ENCODE measurements at places on chromosomes 13 and 19. TPM values are rescaled to one million over a fixed set of nuclear protein-coding genes. Genes with fewer than 3 reads are reported as not detected.

The ZNF581 gene
- total RNA-seq, result 26.4 TPM

The ANGPTL8 gene
- total RNA-seq, result not detected

The S1PR5 gene
- 0.11 TPM for total RNA-seq

The C1QTNF9B gene
- not detected for total RNA-seq

The FXYD5 gene
- 214 TPM for total RNA-seq

The RUBCNL gene
- total RNA-seq, result 3.4 TPM

The KIR2DL4 gene
- total RNA-seq, result not detected

The IL12RB1 gene
- 28.6 TPM for total RNA-seq

The KLF1 gene
- total RNA-seq, result 0.61 TPM

GRCh38 chr13:68050761-68051160, 820.6 kb upstream of the PCDH9 start:
- no peak for ATAC-seq

DNA sequence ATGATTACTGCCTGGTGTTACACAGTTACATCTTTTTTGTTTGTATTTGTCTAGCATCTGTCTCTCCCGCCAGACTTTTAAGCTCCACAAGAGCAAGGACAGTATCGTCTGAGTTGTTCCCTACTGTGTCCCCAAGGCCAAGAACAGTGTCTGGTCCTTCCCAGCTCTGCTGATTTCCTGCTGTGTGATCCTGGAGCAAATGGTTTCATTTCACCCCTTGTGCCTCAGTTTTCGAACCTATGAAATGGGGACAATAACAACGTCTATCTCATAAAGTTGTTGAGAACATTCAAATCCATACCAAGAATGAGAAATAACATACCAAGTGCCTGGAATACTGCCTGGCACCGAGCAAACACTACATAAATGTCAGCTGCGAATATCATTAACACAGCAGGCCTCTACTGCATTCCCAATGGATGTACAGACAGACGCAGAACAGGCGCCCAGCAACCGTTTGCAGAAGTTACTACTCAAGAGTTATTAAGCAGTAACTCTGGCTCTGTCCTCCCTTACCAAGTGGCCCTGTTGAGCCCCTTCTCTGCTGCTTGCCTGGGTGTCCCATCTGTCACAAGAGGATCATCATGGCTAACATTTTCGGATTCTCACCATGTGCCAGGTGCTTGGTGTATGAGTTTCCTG, 11.4 kb downstream of the XRCC1 start:
- ATAC-seq, result no peak

- ATAC-seq, result no peak
Observed at GRCh38 chr13:42950181-42950580, 41.9 kb downstream of the EPSTI1 start.

- ATAC-seq, result no peak
Observed at GRCh38 chr19:35601971-35602370, 10.6 kb upstream of the HAUS5 start.

DNA sequence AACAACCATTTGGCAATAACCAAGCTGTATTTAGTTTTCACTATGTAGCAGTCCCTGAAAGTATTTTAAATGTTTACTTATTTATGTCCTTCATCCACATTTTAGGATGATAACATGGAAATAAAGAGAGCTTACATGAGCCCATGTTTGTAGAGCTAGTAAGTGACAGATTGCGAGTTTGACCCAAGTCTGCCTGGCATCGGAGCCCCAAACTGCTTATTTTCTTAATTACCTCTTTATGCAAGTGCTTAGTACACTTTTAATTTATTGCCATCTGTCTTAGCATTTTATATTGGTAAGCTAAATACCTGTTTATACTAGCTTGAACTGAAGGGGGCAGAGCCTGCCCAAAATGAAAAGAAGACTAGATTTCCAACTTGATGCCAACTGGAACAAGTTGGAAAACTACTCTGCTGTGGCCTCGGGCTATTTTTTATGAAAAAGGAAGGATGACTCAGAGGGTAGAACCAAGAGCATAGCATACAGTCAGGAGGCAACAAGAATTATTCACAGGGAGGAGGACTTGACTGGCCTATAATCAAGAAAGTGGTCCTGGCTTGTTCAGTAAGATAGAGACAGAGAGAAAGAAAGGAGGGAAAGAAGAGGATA, 150.2 kb downstream of the NDFIP2 start:
- ATAC-seq, result no peak

- peak; percentile 60 for ATAC-seq
Observed at GRCh38 chr13:110677731-110678545, 28.0 kb downstream of the CARS2 start.

- no peak for ATAC-seq
Observed at GRCh38 chr13:32595306-32595705, 9.1 kb downstream of the PDS5B start.

GRCh38 chr19:49190781-49191180, 33.2 kb downstream of the TRPM4 start:
- no peak for ATAC-seq

GRCh38 chr13:110648848-110649421, 33.6 kb downstream of the NAXD start:
- no peak for ATAC-seq

GRCh38 chr13:64480672-64481071, 2749.5 kb downstream of the PCDH9 start:
- ATAC-seq, result no peak

GRCh38 chr19:38929929-38930775, at the start of gene SARS2:
Gene SARS2, minus strand, starts transcription at chr19:38930763. Its CDS starts 27 bp downstream, at chr19:38930736.
- peak; percentile 67 for ATAC-seq

DNA sequence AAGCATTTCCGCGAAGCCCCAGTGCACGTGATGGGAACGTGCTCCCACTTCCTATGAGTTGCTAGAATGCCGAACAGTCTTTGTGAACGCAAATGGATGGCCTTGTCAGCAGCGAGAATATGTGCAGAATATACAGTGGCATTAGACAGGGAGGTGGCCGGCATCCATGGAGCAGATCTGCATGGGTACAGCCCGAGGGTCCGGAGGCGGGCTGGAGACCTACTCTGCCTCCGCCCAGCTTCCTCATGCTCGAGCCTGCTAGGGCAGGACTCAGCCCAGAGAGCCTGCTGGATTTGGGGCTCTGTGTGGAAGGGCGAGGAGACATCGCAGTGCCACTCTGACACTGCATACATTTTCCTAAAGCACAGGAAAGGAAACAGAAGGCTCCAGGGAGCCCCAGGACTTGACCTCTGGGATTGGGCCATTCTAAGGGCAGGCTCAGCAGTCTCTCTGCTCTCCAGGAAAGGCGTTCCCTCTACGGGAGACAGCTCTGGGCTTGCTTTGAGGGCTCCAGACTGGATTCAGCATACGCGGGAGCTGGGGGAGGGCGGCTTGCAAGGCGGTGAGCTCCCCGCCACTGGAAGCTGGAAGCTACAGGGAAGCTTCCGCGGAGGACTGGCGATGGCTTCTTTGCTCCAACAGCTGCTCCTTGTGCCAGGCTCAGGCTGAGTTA, 55.9 kb upstream of the UQCRFS1 start:
- no peak for ATAC-seq

GRCh38 chr19:7799640-7800355, 30.2 kb upstream of the EVI5L start:
- peak; percentile 75 for ATAC-seq

DNA sequence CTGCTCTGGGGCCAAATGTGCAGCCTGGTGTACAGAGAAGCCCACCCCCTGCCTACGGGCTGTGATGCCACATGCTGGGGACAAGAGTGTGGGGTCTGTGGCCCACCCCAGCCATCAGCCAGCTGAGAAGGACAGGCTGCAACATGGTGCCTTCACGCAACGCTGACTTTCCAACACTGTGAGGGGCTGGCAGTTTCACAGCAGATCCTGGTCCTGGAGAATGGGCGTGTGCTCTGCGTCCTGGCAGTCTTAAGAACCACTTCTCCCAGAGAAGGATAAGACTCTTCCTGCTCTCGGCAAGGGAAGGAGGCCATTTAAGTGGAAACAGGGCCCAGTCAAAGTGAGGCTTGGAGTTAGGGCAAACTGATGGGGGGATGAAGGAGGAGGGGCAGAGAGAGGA, 4.6 kb downstream of the LRRC4B start:
- ATAC-seq, result no peak

- ATAC-seq, result no peak
Observed at GRCh38 chr13:93881411-93881810, 598.1 kb downstream of the DCT start.

DNA sequence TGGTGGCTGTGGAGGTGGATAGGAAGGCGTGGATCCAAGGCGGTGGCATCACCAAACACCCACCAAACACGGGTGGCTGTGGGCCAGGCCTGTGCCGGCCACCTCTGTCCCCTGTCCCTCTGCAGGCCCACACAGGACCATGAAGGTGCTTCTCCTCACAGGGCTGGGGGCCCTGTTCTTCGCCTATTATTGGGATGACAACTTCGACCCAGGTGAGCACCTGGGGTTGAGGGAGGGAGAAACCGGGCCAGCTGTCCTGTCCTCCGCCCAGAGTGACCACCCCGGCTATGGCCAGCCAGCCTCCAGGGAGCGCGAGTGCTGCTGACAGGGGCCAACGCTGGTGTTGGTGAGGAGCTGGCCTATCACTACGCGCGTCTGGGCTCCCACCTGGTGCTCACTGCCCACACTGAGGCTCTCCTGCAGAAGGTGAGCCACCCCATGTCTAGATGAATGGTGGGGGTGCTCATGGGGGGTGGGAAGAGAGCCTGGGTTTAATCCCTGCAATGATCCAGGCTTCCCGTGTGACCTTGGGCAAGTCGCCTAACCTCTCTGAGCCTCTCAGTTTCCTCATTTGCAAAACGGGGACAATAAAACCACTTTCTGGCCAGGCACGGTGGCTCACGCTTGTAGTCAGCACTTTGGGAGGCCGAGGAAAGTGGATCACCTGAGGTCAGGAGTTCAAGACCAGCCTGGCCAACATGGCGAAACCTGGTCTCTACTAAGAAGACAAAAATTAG, 4.0 kb downstream of the HSD11B1L start:
- ATAC-seq, result no peak

DNA sequence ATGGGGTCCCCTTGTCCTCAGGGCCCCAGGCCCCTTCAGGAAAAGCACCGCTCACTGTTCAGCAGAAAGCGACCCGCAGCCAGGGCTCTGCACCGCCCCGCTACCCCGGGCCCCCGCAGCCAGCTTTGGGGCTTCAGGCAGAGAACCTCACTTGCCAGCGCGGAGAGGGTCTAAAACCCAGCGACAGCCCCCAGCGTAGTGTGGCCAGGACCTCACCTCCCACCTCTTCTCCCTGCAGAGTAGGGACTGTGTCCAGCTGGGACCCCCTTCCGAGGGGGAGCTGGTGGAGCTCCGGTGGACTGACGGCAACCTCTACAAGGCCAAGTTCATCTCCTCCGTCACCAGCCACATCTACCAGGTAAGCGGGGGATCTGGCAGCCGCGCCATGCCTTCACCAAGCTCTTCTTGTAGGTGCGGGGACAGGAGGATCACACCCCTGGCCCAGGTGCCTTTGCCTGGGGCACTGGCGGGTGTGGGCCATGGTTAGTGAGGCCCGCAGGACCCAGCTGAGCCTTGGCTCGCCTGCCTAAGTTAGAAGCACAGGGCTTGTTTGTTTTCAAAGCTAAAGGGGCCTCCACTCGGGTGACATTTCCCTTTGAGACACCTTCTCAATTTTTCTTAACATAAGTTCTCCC, 175.7 kb downstream of the KDM4B start:
- ATAC-seq, result no peak

DNA sequence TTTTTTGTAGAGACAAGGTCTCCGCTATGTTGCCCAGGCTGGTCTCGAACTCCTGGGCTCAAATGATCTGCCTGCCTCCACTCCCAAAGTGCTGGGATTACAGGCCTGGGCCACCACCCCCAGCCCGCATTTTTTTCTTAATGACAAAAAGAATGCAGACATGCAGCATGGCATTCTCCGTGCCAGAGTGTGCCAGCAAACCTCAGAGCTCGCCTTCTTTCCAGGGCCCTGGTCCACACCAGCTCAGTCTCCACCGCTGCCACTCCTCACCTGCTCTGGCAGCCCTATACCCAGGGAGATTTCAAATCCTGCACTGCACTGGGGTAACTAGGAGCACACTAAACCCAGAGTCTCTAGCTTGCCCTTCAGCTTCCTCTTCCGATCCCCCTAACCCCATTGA, 41.7 kb downstream of the ZIC5 start:
- no peak for ATAC-seq

DNA sequence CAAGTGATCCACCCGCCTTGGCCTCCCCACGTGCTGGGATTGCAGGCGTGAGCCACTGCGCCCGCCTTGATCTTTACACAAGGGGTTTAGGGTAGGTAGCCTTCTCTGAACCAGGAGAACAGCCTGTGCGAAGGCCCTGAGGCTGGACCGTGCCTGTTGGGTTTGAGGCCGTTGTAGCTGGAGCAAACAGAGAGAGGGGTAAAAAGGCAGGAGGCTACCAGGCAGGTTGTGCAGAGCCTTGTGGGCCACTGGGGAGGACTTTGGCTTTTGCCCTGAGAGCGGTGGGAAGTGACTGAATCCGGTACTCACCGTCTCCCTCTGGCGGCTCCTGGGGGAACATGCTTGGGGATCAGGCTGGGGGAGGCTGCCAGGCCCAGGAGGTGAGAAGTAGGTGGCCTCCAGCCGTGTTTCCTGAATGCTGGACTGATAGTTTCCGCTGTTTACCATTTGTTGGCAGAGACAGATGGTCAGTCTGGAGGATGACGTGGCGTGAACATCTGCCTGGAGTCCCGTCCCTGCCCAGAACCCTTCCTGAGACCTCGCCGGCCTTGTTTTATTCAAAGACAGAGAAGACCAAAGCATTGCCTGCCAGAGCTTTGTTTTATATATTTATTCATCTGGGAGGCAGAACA, 24.6 kb downstream of the SPC24 start:
- ATAC-seq, result peak; percentile 82

DNA sequence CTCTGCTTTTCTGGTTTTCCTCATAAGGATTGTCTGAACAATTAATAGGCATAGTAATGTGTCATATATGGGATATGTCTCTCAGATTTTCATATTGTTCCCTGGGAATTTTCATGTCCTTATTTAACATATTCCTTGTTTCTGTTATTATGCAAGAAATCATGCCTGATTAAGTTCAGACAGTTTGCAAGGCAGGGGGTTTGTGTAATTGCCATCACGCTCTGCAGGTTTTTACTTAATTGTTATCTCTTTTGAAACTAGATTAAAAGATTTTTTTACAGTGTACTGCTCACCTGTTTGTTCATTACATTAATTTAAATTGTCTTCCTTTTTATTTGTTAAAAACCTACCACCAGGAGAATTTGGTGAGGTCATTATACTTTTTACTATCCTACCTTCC, 1253.2 kb upstream of the PRR20A start:
- no peak for ATAC-seq

Data from activated T-helper 17 cell treated with anti-CD3 and anti-CD28 coated beads, Interleukin-2, amount 50 U/mL, for 72 hours (primary cell).